ENCODE measurements at places on chromosomes 2 and 18. TPM values are rescaled to one million over a fixed set of nuclear protein-coding genes. Genes with fewer than 3 reads are reported as not detected.
A peak's percentile ranks its signal among the peaks of the same experiment; 100 is the strongest.

DNA sequence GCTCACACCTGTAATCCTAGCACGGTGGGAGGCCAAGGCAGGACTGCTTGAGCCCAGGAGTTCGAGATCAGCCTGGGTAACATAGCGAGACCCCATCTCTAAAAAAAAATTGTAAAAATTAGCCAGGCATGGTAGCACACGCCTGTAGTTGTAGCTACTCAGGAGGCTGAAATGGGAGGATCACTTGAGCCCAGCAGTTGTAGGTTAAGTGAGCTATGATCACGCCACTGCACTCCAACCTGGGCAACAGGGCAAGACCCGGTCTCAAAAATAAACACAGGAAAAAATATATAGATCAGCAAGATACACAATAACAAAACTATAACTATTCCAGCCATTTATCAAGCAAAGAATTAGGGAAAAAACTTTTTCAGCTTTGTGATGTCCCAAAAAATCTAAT, 3.0 kb downstream of the SF3B1 start:
- no peak for DNase-seq

FAM237A gene
- not detected for total RNA-seq

SLC14A1 gene
- not detected for total RNA-seq

HOXD10 gene
- total RNA-seq, result 2.6 TPM

DNA sequence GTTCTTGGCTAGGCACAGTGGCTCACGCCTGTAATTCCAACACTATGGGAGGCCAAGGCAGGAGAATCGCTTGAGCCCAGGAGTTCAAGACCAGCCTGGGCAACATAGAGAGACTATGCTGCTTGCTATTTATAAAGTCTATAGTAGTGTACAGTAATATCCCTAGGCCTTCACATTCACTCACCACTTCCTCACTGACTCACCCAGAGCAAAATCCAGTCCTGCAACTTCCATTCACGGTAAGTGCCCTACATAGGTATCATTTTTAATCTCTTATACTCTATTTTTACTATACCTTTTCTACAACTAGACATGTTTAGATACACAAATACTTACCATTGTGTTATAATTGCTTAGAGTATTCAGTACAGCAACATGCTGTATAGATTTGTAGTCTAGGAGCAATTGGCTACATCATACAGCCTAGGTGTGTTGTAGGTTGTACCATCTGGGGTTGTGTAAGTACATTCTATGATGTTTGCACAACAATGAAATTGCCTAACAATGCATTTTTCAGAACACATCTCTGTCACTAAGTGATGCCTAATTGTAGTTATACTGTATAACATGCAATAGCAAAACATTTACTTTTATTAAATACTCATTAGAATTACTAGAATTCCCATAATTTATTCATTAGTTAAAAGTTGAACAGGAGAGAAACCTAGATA, 8.8 kb downstream of the DHX57 start:
- peak; percentile 4 for DNase-seq

GRCh38 chr2:9071032-9071431, 67.5 kb upstream of the MBOAT2 start:
- peak; percentile 33 for DNase-seq

DNA sequence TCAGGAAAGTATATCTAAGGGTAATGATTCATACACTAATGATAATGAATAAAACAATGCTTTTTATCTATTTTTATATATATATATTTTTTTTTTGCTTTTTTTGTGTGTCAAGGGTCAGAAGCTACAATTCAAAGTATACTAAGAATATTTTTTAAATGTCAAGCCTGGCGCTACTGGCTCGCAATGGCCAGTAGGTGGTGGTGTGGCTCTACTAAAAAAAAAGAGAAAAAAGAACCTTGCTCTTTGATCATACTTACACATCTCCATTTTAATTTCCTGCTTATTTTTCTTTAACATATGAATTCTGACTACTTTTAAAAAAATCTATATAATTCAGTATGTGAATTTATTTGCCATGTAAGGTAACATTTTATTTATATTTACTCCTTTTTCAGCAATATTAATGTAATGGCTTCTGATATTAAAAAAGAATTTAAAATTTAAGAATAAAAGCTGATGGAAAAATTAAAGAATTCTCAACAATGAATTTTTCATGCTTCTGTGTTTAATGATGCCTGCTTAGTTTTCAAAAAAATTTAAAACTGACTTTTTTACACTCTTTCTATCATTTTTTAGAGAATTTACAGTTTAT, 232.9 kb downstream of the GULP1 start:
- DNase-seq, result peak; percentile 27

- DNase-seq, result no peak
Measured at GRCh38 chr2:496729-497128, 180.5 kb downstream of the TMEM18 start.

- no peak for DNase-seq
Measured at GRCh38 chr2:120482334-120482733, 136.4 kb downstream of the INHBB start.

DNA sequence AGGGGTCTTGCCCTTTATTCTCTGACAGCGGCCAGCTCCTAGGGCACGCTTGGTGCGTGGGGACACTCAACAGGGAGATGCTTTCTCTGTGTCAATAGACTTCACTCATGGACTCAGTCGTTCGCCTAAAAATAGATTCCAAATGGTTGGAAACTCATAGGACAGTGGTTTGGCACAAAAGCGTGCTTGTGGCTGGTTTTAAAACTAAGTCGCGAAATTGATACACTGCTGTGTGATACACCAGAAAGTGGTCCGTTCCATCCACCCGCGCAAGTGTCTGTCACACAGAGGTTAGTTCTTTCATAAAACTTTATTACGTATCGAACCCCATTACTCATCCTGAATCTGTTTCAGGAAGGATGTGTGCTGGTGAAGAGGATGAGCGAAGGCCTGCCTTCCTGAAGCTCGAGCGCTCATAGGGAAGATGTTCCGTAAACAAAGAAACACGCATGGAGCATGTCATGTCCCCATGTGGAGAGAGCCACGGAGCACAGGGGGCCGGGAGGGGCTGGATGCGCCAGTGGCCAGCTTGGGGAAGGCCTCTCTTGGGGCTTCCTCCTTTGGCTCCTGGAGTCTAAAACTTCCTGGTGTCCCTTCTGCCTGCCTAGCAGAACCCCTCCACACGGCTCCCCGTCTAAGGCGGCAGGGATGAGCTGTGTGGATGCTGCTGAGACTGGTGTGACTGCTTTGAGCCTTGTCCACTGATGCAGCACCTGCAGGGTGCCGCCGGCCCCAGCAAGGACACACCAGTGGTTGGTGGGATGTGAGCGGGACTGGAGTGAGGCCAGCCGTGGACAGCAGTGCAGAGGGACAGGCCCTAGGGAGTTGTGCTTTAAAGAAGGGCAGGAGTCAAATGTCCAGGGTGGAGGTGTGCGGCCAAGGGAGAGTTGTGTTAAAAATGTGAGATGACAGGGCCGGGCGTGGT, 207.2 kb downstream of the GBX2 start:
- DNase-seq, result no peak

SPATA3 gene
- not detected for total RNA-seq

HOXD4 gene
- not detected for total RNA-seq

DNA sequence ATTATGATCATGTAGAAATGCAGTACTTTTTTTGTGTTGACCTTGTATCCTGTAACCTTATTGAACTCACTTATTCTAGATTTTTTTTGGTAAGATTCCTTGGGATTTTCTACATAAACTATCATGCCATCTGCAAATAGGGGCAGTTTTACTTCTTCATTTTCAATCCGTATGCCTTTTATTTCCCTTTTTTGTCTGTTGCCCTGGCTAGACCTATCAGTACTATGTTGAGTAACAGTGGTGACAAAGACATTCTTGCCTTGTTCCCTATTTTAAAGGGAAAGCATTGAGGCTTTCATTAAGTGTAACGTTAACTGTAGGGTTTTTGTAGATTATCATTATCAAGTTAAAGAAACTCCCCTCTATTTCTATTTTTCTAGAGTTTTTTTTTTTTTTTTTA, 92.3 kb downstream of the LYPD1 start:
- DNase-seq, result no peak

- DNase-seq, result no peak
Measured at GRCh38 chr2:130729322-130730299, 741 bp downstream of the GPR148 start.

GRCh38 chr2:10317646-10318045, 14.9 kb downstream of the HPCAL1 start:
- no peak for DNase-seq

GRCh38 chr2:169119123-169119760, 49.9 kb downstream of the DHRS9 start:
- DNase-seq, result no peak

GRCh38 chr2:160201849-160202539, 1.9 kb upstream of the ITGB6 start:
- no peak for DNase-seq

C2orf92 gene
- 35.3 TPM for total RNA-seq

GRCh38 chr2:5465859-5466258, 226.3 kb upstream of the SOX11 start:
- DNase-seq, result no peak

DNA sequence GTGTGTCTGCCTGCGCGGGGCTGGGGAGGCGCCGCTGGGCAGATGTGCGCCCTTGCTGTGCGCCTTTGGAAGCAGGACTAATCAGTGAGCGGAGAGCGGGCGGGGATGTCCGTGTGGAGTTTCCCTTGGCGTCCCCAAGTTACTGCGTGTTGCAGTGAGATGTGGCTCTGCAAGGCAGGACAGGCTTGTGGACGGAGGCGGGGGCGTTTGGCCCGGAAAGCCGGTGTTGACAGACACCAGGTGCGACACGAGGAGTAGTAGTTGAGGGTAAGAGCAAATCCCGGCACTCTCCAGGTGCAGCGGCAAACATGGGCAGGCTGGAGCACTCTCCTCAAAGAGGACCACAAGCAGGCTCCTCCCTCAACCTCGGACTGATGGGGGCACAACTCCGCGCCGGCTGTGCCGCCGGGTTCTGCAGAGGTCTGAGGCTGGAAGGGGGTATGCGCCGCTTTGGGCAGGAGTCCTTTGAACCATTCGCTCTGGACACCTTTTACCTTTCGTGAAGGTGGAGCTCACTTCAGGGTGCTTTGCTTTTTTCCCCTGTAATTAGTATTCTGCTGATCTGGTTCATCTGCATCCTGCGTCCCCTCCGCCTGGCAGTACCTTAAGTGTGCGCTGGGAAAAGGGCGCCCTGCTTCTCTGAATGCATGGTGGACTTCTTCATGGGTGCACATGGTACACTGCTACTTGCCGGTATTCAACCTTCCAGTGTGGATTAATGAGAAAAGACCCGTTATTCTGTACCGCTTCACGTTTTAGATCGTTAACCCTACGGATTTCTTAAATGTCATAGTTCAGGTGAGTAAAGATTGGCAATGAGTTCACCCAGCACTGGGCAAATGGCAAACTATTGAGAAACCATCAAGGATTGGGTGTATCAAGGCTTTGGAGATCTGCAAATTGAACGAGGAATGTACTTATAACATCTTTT, 608 bp downstream of the CDH7 start:
- DNase-seq, result no peak

- DNase-seq, result no peak
Measured at GRCh38 chr2:47033102-47033880, 117.7 kb upstream of the MCFD2 start.

OR6B2 gene
- total RNA-seq, result not detected

GRCh38 chr2:170324640-170325046, 146.7 kb downstream of the MYO3B start:
- peak; percentile 79 for DNase-seq

ARHGEF33 gene
- 0.73 TPM for total RNA-seq

DCC gene
- 1.7 TPM for total RNA-seq

RAD51AP2 gene
- total RNA-seq, result not detected

INO80D gene
- total RNA-seq, result 28.4 TPM

DNA sequence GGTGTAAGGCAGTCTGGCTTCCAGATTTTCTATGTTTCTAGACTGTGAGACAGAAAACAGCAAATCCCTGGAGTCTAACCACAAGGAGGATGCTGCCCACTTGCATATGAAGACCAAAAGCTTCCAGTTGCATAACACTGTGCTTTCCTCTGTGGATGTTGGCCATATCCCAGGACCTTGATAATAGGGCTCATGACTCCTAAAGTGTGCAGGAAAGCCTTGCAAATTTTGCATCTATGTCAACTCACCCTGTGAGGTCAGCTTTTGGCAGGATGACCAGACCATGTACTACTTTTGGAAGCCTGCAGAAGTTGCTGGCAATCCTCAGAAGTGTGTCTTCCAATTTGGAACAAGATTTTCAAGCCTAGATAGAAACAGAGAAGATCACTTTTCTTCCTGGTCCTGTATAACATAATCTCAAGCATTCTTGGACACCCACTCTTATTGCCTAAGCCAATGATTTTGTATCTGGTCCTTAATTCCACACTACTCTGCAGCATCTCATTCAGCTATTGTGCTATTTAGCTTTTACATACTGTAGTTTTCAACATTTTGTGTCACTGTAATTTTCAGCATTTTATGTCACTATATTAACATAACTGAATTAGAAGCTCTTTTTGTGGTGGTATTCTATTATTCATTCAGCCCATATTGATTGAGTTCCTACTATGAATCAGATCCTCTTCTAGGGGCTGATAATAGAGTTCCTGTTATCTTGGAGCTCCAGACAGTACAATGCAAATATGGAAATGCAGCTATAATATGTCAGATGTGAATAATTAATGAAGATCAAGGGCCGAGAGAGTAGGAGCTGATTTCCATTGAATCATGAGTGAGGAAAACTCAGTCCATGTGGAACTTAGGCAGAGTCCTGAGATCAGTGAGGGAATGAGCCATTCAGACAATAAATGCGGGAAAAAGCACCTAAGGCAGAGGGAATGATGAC, 85.3 kb upstream of the RAB27B start:
- DNase-seq, result peak; percentile 85

- DNase-seq, result no peak
Measured at GRCh38 chr2:220811952-220812570, 760.0 kb downstream of the EPHA4 start.

- no peak for DNase-seq
Measured at GRCh38 chr2:231514951-231515297, 15.3 kb downstream of the NMUR1 start.

PLGLB1 gene
- not detected for total RNA-seq

DNA sequence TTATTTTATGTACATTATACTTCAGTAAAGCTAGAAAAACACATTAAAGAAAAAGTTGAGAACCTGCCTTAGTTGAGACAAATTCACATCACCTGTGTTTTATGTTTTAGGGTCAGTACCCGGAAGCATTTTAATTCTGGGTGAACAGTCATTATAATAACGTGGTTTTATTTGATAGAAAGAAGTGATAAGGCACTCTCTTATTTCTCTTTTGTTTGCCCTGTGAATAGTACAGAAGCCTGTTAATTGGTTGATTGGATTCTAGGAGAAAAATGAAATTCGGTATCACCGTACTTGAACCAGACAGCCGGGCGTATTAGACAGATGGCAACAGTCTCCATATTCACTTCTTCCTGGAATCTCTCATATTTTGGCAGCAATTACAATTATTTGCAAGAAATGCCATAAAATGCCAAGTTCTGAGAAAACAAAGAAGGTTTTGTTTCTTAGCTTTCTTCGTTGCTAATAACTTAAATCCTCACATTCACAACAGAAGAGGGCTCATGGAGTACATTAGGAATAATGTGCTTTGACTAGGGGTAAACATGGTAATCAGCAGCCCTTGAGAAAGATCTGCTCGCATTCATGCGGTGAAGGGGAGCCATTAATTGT, 168.7 kb upstream of the RASGRP3 start:
- peak; percentile 27 for DNase-seq

SERTAD2 gene
- total RNA-seq, result 2.2 TPM

- DNase-seq, result peak; percentile 54
Measured at GRCh38 chr18:31041271-31042083, 1.1 kb downstream of the DSC3 start.

GRCh38 chr2:176066645-176067588, 16.8 kb downstream of the EVX2 start:
- DNase-seq, result no peak

GLI2 gene
- total RNA-seq, result 2.3 TPM

- no peak for DNase-seq
Measured at GRCh38 chr2:16660114-16660513, 5.5 kb downstream of the CYRIA start.

GRCh38 chr2:38097988-38098385, 22.0 kb upstream of the CYP1B1 start:
- DNase-seq, result no peak

Measured in stomach (tissue), 19 donors.